Renal cortex interstitium (tissue), 15 donors: ENCODE measurements at places on chromosomes 11 and 22. TPM values are rescaled to one million over a fixed set of nuclear protein-coding genes. Genes with fewer than 3 reads are reported as not detected.

- DNase-seq = no peak
Observed at GRCh38 chr11:35787626-35788025, 125.1 kb downstream of the TRIM44 start.

- no peak for DNase-seq
Observed at GRCh38 chr22:17496841-17497240, 66.5 kb upstream of the SLC25A18 start.

DNA sequence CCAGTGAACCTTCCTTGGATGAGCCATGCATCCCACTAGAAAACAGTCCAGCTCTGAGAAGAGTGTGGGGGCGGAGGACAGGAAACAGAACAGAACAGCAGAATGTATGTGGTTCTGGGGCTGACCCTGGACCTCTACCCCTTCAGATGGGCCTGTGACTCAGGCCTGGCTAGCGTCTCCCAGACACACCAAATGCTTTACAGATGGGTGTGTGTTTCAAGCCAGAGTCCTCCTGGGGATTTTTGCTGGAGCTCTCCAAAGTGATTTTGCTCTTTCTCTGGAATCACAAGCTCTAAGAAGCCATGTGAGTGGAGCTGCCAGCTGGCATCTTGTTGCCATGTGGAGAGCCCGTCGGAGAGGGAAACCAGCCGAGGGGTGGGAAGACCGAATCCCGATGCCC lies 13.2 kb upstream of the C1QTNF4 start:
- DNase-seq = no peak

The GP1BB gene
- 2.8 TPM for polyA plus RNA-seq

The MYOD1 gene
- not detected for polyA plus RNA-seq

The TRIM51 gene
- not detected for polyA plus RNA-seq

The GLB1L3 gene
- 1.8 TPM for polyA plus RNA-seq

The C11orf86 gene
- polyA plus RNA-seq = not detected
